ENCODE measurements at places on chromosomes 1 and 21.
A peak's percentile ranks its signal among the peaks of the same experiment; 100 is the strongest.

DNA sequence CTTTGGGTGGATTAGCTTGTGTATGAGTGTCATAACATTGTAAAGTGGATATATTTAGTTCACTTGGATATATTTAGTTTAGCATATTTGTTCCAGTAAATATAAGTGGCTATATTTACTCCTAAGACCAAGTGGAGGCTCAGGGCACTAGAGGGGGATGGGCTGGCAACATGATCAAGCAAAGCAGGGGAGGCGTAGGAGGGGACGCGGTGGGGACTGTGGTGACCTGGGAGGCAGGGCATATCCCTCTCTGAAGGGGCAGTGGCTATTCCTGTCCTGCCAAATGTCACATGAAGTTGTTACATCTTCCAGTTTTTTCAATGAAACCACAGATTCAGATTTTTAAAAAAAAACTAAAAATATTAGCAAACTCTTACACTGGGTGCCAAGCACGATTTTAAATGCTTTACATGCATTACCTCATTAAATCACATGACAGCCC lies 51.9 kb upstream of the EDN2 start:
- no peak for DNase-seq

DNA sequence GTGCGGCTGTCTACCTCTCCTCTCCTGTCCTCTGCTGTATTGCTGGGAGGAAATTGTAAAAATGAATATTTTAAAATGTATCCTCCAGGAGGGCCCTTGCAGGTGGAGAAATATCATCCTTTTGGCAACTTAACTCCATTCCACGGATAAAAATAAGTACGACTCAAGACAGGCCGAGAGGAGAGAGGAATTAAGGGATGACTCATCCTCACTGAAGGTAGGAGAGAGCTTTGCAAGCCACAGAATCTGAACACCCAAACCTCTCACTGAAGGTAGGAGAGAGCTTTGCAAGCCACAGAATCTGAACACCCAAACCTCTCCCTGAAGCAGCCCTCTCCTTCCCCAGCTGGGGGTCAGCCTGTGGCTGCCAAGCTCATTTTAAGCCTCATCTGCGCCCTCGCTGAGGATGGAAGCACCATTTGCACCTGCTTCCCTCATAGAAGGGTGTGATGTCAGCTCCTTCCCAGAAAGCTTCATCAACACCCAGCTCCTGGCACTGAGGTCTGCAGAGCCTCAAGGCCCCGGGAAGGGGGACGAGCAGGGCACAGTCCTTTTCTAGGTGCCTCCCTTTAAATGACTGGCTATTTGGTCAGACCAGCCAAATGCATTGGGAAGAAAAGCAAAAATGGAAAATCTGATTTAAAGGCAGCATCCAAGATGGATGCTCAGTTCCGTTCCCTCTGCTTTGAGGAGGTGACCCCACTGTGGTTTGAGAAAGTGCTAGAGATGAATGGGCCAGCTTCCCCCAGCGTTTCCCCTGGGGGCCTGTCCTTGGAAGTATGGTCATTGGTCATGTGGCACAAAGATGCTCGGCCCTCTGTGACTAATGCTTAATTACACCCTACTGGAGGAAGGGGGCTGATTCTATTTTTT lies 12.9 kb upstream of the SELENON start:
- no peak for DNase-seq

- DNase-seq: no peak
Observed at GRCh38 chr1:21278208-21278859, 11.9 kb downstream of the ECE1 start.

- DNase-seq: no peak
Observed at GRCh38 chr21:36576441-36576840, 96.5 kb upstream of the CLDN14 start.

GRCh38 chr1:108199781-108200686 lies at the start of gene SLC25A24:
TSS of gene SLC25A24 (minus strand) at chr1:108200343. CDS start at chr1:108200138, 205 bp downstream.
- DNase-seq: peak; percentile 88

DNA sequence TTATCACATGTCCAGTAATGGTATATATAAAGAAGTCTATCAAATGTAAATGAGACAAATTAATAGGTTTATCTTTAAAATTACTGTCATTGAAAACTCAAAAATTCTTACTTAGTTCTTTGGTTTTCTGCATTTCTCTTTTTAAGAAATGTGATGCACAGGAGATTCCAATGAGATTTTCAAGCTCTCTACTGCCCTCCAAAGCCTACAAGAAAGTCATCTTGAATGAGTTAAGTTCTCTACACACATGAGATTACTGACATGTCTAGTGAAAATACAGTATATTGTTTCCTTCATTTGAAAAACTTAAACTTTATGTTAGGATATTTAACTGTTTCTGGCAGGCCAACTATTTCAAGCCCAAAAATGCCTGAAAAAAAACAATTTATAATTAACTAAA lies 68.8 kb downstream of the ITGB3BP start:
- DNase-seq: no peak

- no peak for DNase-seq
Observed at GRCh38 chr21:29873908-29874307, 65.9 kb downstream of the GRIK1 start.

- peak; percentile 72 for DNase-seq
Observed at GRCh38 chr1:156385534-156386031, 16.6 kb downstream of the RHBG start.

GRCh38 chr1:84303314-84303830 lies 1.9 kb downstream of the SAMD13 start:
- no peak for DNase-seq

DNA sequence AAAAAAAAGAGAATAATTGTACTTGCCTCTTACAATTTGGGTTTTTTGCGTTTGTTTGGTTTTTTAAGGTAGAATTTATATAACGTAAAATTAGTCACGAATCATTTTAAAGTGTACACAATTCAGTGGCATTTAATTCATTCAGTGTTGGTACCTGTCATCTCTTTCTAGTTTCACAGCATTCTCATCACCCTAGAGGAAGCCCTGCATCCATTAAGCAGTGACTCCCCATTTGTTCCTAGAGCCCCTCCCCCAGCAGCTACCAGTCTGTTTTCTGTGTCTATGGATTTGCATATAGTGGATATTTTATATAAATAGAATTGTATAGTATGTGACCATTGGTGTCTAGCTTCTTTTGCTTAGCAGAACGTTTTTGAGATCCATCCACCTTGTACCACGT lies 233.2 kb upstream of the FMN2 start:
- DNase-seq: no peak

GRCh38 chr1:113792471-113792870 lies 19.8 kb downstream of the RSBN1 start:
- DNase-seq: no peak

DNA sequence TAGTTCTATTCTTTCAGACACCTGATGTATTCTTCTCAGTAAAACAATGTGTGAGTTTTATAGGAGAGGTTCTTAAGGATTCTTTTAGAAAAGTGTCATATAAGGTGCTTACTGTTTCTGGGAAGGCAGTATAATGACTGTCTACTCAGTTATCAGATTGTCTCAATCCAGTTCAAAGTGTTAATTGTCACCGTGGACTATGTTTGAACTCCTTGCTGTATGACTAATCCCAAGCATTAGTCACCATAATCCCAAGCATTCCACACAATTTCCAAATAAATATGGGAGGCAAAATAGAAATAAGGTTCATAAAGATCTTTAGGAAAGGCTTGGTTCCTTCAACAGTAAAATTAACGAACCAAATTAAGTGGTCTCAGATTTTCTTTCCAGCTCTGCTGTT lies 342.1 kb upstream of the NR5A2 start:
- DNase-seq: no peak

GRCh38 chr1:92587445-92587844 lies 100.7 kb upstream of the GFI1 start:
- DNase-seq: no peak

DNA sequence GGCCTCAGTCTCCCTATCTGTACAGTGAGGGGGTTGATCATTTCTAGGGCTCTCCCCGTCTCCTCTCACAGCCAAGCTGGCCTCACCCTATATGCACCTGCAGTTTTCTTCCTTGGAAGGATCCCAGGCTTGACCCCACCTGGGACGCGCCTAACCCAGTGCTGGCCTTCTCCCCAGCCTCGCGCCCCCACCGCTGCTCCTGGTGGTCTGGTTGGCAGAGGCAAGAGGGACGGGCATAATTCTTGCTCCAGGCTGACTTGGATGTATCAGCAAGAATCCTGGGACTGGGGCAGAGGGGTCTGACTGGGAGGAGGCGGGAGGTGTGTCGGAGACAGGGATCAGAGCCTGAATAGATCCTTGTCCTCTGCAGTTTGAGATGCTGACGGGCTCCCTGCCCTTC lies 25.2 kb downstream of the RPS6KA1 start:
- no peak for DNase-seq

- DNase-seq: no peak
Observed at GRCh38 chr1:202264300-202264699, 70.7 kb downstream of the LGR6 start.

- peak; percentile 67 for DNase-seq
Observed at GRCh38 chr1:101309334-101310311, 72.8 kb downstream of the S1PR1 start.

- DNase-seq: no peak
Observed at GRCh38 chr1:205569411-205570172, 62.2 kb downstream of the ELK4 start.

GRCh38 chr1:161313554-161314200 lies 504 bp upstream of the SDHC start:
- no peak for DNase-seq

- DNase-seq: no peak
Observed at GRCh38 chr1:175191659-175192058, 917 bp downstream of the KIAA0040 start.

DNA sequence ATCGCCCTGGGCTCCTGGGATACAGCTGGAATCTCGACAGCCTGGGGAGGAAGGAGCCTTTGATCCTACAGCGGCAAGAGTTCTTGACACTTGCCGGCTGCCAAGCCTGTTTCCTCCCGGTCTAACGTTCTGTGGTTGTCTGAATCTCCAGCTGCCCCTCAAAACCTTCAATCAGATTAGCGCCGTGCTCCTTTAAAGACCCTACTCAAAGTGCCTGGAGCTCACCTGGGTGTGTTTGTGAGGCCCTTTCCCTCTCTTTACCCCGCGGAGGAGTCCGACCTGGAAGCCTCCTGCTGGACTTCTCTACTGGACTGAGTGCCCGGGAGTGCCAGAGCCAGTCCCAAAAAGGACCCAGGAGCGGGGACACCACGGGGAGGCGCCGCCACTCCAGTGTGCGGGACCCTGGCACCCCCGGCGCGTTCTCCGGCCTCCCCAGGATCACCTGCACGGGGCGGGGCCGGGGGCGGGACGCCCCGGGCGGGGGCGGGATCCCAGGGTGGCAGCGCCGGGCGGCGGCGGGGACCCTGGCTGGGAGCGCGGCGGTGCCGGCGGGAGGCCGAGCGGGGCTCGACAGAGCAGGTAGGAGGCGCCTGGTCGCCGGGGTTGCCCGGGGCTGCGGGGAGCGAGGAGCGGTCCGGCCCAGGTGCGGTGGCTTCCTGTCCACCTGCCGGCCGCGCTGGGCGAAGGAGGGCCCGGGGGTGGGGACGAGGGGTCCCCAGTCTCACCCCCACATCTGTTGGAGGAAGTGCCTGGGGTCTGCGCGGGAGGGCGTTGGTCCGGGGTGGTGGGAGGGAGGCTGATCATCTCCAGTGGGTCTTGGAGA lies at the start of gene NCMAP:
NCMAP (plus strand) TSS at position 497 of the 823 bp plus-strand sequence. CDS start 39,344 bp downstream, outside the sequence.
- DNase-seq: peak; percentile 31

DNA sequence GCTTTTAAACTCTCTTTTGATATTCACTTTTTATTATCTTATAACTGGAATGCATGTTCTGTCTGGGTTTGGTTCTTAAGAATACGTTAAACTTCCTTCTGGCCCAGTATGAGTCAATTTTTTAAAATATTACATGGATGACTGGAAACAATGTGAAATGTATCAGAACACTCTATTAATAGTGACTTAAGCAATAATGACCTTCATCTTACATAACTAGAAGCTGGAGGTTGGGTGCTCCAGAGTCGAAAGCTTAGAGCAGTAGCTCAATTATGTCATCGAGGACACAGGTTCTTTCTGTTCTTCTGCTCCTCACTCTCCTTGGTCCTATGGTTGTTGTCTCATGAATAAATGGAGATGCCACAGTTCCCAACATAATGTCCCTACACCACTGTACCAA lies 91.6 kb upstream of the FOXD3 start:
- no peak for DNase-seq

DNA sequence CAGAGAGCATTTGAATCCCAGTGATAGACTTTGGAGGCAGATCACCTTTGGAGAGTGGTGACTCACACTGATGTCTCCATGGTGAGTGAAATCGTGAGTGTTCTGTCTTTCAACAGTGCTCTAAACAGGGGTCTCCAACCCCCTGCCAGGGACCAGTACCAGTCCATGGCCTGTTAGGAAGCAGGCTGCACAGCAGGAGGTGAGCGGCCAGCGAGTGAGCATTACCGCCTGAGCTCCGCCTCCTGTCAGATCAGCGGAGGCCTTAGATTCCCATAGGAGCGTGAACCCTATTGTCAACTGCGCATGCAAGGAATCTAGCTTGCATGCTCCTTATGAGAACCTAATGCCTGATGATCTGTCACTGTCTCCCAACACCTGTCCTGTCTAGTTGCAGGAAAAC lies 61.8 kb upstream of the B3GALNT2 start:
- DNase-seq: peak; percentile 40

- DNase-seq: no peak
Observed at GRCh38 chr1:145962157-145963102, 1.9 kb downstream of the ANKRD34A start.

GRCh38 chr1:204713541-204713940 lies 28.0 kb upstream of the LRRN2 start:
- DNase-seq: no peak

GRCh38 chr1:200369706-200370105 lies 40.1 kb downstream of the ZNF281 start:
- DNase-seq: no peak

GRCh38 chr1:197096137-197096536 lies 29.1 kb upstream of the F13B start:
- no peak for DNase-seq

GRCh38 chr1:36238433-36238832 lies 14.2 kb downstream of the THRAP3 start:
- DNase-seq: no peak

DNA sequence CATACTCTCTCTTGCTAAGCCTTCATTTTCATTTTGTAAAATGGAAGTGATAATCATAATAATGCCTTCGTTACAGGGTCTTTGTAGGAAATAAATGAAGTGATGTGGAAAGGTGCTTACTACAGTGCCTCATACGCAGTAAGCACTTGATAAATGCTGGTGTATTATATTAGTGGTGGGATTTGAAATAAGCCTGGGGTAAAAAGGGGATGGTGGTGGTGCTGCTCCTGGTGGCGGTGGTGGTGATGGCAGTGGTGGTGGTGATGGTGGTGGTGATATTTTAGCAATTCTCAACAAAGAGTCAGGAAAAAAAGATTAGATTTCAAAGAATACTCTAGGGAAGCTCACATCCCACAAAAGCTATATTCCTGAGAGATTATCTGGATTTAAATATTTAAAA lies 35.5 kb upstream of the ATP1B1 start:
- no peak for DNase-seq

GRCh38 chr1:94020764-94021579 lies 100.0 kb downstream of the ABCA4 start:
- no peak for DNase-seq

GRCh38 chr1:164756741-164757140 lies 197.8 kb downstream of the PBX1 start:
- DNase-seq: no peak

DNA sequence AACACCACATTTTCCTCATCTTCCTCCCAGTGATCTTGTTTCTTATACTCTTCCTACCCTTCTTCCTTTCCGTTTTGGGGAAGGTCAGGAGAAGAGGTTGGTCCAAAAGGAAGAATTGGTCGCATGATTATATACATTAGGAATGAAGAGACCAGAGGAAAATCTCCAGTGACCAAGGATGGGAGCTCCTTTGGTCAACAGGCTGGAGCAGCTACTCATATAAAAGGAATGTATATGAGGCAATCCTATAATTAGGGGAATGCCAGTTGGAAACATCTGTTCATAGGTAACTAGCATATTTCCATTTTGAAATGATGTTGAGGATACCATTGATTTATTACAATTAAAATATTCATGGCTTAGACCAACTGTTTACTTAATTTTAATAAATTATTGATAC lies 114.5 kb downstream of the LRRC40 start:
- no peak for DNase-seq
